ENCODE measurements at places on chromosomes 2 and 18. TPM values are rescaled to one million over a fixed set of nuclear protein-coding genes. Genes with fewer than 3 reads are reported as not detected.

GRCh38 chr2:211981451-211981850 lies 557.2 kb downstream of the ERBB4 start:
- no peak for DNase-seq

DNA sequence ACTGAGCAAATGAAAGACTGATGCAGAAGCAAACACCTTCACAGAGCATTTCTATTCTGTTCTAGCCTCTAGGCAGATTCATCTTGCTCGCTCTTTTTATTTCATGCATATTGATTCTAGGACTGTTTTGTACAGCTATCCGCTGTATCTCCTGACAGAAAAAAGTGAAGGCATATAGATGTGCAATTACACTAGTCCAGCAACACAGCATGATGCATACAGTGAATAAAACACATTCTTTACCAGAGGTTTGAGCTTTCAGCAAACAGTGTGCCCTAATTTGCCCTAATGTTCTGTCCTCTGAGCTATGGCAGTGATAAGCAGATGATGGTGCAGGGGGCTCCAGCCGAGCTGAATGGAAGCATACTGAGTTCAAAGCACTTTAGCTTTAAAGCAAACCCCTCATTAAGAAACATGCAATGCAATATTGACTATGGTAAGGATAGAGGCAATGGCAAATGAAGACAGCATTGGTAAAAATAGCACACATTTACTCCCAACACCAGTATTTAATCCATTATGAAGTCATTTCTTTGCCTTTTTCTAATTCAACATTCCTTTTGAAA lies 141.2 kb upstream of the RGPD4 start:
- no peak for DNase-seq

DNA sequence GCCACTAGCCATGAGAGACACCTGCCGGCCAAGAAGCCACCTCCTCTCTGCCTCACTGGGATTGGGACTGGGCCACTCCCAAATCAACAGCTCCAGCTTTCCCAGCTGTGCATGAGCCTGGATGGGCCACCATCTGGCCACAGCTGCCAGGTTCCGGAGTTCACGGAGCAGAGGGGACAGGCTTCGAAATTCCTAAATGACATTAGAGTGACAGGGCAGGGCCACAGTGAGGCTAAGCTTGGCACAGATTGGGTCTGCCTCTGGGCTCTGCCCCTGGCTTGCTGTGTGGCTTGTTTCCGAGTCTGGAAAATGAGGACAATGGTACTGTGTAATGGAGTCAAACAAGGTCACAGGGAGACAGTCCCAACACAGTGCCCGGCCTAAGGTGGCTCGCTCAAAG lies 6.5 kb downstream of the DIPK1C start:
- DNase-seq: no peak

DNA sequence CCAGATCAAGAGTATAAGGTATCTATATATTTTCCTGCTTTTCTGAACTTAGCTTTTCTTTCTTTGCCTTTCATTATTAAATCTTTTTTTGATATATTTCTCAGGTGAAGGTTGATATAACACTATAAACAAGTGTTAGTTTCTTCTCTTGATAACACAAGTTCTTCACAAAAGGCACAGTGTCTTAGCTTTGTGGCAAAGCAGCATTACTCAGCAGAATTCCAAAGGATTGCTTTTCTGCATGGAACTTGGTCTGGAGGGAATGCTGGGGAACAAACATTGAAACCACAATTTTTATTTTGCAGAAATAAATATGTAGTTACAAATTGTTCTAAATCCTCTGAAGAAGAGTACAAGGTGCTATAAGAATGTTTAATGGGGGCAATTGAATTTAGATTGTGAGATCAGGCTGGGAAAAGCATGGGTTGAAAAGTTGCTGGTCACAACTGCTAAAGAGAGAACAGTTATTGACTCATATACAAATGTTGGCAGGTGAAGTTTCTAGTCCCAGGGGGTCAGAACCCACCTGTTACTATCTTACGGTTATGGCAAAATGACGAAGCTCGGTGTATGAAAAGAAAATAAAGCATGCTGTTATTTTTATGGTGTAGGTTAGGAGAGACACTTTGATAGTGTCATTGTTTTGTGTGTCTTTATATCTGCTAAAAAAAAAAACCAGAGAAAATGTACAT lies 68.2 kb downstream of the UBR3 start:
- DNase-seq: no peak

- DNase-seq: no peak
Measured at GRCh38 chr2:165796129-165796528, 2.1 kb upstream of the GALNT3 start.

The MAP3K19 gene
- total RNA-seq: not detected

Data from Karpas-422 (cell line).